Stimulated activated CD8-positive, alpha-beta memory T cell treated with anti-CD3 and anti-CD28 coated beads, Interleukin-4, amount 100 ng/mL, for 1 hour (primary cell): ENCODE measurements at places on chromosomes 1 and 21.

DNA sequence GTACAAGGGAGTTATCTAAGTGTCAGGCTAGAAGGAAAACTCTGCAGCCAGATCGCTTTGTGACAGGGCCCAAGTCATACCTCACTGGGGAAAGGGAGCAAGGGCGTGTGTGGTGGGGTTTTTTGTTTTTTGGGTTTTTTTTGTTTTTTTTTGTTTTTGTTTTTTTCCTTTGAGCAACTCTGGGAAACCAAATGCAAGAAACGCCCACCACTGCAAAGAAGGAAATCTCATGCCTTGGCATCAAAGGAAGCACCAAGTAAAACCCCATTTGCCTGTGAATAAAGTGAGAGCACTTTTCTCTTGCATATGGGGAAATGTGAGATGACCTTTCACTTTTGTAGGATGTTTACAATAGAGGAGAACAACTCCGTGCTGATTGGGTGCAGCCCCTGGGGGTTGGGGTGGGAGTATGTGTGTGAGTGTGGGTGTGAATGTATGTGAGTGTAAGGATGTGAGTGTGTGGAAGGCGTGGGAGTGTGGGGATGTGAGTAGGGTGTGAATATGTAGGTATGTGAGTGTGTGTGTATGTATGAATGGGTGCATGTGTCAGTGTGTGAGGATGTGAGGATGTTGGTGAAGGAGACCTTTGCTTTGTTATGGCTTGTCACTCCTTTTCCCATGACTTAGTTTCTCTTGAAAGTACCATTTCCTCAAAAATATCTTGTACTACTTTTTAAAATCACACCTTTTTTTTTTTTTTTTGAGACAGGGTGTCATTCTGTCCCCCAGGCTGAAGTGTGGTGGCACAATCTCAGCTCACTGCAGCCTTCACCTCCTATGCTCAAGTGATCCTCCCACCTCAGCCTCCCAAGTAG, 34.6 kb downstream of the IL12RB2 start:
- DNase-seq: no peak

DNA sequence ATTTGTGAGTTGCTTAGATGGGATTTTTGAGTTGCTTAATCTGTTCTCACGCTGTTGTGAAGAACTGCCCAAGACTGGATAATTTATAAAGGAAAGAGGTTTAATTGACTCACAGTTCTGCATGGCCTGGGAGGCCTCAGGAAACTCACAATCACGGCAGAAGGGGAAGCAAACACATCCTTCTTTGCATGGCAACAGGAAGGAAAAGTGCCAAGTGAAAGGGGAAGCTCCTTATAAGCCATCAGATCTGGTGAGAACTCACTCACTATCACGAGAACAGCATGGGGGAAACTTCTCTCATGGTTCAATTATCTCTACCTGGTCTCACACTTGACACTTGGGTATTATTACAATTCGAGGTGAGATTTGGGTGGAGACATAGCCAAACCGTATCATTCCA, 10.3 kb downstream of the CLIC6 start:
- DNase-seq: no peak

DNA sequence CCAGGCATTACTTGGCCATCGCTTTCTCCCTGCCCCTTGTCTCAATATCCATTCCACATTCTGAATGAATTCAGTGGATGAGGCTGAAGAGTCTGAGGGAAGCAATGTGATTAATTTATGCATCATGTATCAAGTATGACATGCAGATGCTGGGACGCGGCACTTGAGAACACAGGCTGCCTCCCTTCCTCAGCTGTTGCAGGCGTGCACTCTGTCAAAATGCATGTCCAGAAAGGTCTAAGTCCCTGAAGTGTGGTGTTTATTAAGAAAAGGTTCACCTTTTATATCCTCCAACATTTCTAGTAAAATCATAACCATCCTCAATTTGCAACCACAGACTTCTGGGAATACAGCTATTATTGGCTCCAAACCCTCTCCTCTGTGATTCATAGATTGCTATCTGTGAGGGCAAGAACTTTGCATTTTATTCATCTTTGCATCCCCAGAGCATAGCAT, 22.6 kb upstream of the RAB3GAP2 start:
- DNase-seq: no peak

DNA sequence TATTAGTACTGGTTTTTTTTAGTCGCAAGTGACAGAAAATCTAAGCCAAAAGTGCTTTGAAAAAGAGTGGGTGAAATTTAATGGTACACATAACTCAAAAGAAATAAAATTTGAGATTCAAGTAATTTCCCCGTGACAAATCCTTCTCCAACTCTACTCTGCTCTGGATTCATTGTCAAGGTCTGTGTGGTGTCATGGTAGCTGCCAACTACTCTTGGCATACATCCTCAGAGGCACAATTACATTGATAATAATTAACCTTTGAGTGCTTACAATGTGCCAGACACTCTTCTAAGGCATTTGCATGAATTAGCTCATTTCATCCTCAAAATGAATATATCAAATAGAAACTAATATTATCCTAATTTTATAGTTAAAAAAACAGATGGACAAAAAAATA, 1153.9 kb upstream of the NCAM2 start:
- no peak for DNase-seq

DNA sequence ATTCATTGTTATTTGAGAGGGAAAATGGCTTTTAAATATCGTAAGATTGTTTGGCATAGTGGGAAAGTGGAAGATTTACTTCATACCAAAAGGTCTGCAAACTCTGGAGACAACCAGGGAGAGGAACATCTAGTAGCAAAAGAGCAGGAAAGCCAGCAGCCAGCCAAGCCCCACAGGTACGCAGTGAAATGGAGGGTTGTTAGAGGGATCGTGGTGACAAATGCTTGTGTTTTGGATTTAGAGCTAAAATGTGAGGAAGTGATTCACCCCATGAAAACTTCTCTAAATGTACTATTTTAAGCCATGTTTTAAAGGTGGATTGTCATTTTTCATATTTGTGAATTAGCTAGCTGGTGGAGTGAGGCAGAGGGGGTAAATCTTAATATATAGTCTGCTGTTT, 69.3 kb downstream of the RPS6KC1 start:
- no peak for DNase-seq

GRCh38 chr1:89310976-89311375, 38.3 kb upstream of the GBP5 start:
- no peak for DNase-seq
